Cardiac atrium fibroblast (primary cell): ENCODE measurements at places on chromosomes 1 and 21. TPM values are rescaled to one million over a fixed set of nuclear protein-coding genes. Genes with fewer than 3 reads are reported as not detected.

Gene ROR1
- 35.4 and 36.0 TPM in 2 replicates for total RNA-seq

Gene CNIH3
- 0.18 and 1.6 TPM in 2 replicates for total RNA-seq

Gene PRAMEF14
- total RNA-seq, result not detected in 2 replicates

Gene SYPL2
- total RNA-seq, result under 0.01 TPM in 2 replicates
